Thyroid gland (tissue), 4 donors: ENCODE measurements at places on chromosomes 3 and 15. TPM values are rescaled to one million over a fixed set of nuclear protein-coding genes. Genes with fewer than 3 reads are reported as not detected.

The C2CD4B gene
- total RNA-seq: 3.5 TPM

The TNNC1 gene
- 4.0 TPM for total RNA-seq

The SLC2A2 gene
- total RNA-seq: not detected

The CCR4 gene
- not detected for total RNA-seq

The CCR8 gene
- total RNA-seq: not detected

The STAC gene
- 1.3 TPM for total RNA-seq

DNA sequence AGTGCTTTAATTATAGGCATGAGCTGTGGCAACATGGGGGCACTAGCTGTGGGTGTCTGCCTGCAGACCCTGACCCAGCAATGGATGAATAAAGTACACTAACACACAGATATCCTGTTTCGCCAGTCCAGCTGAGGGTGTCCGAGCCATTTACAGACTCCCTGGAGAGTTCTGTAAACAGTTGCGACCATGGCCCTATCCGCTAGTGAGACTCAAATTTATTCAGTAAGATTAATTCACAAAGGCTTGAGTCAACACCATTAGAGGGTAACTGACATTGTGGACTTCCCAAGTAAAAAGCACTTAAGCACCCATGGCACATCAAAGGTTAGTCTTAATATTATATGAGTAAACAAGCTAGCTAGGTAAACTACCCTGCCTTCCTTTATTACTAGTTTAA, 161.6 kb downstream of the TBL1XR1 start:
- no peak for DNase-seq

- no peak for DNase-seq
These were observed 15.3 kb downstream of the ERC2 start for GRCh38 chr3:56453011-56453410.

DNA sequence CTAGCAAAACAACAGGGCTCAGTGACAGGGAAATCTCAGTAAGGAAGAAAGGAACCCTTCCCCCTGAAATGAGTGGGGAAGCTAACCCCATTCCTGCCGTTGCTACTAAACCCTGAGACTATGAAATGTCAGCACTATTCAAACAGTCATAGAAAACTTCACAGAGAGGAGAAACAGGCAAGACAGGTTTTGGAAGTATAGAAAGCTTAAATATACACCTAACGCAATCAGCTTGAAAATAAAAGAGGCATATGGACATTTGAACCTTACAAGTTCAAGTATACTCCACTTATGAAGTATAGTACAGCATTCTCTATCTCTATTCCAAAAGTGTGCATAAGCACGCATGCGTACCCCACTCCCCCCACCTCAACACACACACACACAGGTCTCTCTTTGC, 17.6 kb upstream of the FRMD4B start:
- DNase-seq: no peak

GRCh38 chr15:66761726-66762595, 59.9 kb downstream of the SMAD6 start:
- DNase-seq: peak; percentile 46

GRCh38 chr3:142274908-142275307, 49.5 kb upstream of the GK5 start:
- no peak for DNase-seq

- no peak for DNase-seq
These were observed 36.5 kb upstream of the SPTBN5 start for GRCh38 chr15:41930221-41930866.

DNA sequence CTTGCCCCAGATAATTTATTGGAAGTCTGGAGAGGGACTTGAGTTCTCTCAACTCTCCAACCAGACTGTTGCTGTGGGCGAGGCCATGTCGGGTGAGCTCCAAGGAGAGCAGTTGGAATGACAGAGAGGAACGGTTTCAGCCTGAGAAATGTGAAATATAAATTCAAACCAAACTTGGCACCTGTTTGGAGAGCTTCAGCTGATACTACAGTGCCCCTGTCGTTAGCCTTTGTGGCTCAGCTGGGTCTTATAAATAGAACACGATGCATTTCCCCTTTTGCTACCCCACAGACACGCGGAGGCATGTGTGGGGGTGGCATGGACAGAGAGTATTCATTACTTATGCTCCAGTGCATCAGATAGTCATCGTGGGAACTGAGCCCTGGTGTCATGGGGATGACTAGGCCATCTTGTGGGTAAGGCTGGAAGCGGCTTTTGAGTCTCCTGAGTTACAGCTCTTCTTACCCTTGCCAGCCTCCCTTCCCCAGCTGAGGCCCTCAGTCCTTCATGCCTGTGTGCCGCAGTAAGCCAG, 15.6 kb downstream of the SMAD3 start:
- DNase-seq: peak; percentile 33

DNA sequence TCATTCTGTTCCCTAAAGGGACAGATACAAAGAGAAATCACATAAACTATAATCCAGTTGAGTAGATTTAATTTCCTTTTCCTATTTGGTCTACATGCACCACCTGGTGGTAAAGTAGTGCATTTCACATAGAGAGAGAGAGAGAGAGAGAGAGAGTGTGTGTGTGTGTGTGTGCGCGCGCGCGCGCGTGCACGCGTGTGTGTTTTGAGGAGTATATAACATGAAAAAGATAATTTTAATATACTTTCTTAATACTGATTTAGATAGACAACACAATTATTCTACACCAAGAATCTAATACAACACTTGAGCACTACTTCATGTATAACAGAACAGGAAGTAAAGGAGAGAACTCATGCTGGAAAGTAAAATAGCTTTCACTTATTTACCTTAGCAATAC, 1.1 kb upstream of the FGF7 start:
- peak; percentile 40 for DNase-seq
